ENCODE measurements at places on chromosomes 6 and 20. TPM values are rescaled to one million over a fixed set of nuclear protein-coding genes. Genes with fewer than 3 reads are reported as not detected.

GRCh38 chr6:7150381-7151064, 42.8 kb downstream of the RREB1 start:
- DNase-seq = no peak

- DNase-seq = no peak
Observed at GRCh38 chr6:126199466-126199865, 140.4 kb upstream of the CENPW start.

DNA sequence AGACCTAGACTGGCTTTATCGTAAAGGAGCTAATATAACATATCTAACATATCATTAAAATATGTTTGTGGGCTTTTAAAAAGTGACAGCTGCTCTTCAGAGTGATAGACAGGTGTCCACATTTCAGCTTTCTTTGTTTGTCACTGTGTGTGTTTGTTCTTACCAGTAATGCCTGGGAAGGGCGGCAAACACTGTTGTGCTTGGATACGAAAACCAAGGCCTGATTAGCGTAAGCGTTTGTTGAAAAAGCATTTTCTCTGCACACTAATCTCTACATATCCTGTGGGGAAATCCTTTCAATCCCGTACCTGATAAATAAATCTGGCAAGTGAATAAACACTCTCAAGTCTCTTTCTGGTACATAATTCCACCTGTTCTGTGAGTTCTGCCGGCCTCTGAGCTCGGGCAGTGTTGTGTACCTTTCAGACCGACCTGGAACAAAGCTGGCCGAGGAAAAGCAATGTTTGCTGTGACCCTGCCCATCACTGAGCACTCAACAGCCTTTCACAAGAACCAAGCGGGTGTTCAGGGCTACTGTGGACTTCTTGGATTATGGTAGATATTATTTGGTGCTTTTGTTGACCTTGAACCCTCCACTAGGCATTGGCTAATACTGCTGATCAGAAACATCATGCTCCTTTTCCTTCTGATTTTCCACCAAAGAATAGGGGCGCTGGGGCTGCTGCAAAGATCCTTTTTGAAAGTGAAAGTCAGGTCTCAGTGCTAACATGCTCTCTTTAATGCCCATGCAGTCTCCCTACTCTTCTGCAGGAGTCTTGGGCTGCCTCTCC, 100.4 kb downstream of the CD83 start:
- no peak for DNase-seq

- no peak for DNase-seq
Observed at GRCh38 chr6:18165751-18166150, 10.5 kb downstream of the KDM1B start.

- DNase-seq = no peak
Observed at GRCh38 chr6:40877362-40877761, 161.7 kb downstream of the UNC5CL start.

GRCh38 chr6:105094133-105094640, 85.6 kb downstream of the POPDC3 start:
- no peak for DNase-seq

Gene FIG4
- 26.6 TPM for polyA plus RNA-seq

DNA sequence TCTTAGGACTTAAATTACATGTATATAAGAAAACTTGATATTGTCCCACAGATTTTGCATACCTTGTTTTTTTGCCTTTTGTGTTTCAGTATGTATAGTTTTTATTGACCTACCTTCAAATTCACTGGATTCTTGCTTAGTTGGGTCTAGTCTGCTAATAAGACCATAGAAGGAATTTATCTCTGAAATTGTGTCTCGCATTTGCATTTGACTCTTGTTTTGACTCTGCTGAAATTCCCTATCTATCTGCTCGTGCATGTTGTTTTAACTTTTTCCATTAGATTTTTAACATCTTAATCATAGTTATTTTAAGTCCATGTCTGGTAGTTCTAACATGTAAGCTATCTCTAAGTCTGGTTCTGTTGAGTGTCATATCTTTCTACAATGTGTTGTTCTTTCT, 163.9 kb downstream of the SCP2D1 start:
- DNase-seq = no peak

Gene ANKS1A
- 44.5 TPM for polyA plus RNA-seq

Gene DDX43
- polyA plus RNA-seq = 0.74 TPM

DNA sequence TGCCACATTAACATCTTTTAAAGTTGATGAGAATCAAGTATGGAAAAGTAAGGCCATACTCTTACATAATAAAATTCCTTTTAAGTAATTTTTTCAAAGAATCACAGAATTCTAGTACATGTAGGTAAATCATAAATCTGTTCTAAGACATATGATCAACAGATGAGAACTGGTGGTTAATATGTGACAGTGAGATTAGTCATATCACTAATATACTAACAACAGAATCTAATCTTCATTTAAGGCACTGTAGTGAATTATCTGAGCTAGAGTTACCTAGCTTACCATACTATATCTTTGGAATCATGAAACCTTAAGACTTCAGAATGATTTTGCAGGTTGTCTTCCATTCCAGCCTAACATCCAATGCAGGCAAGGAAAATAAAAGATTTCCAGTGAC, 11.6 kb downstream of the PLN start:
- no peak for DNase-seq

Gene MAP1LC3A
- 23.3 TPM for polyA plus RNA-seq

GRCh38 chr20:37518606-37519507, 2.2 kb upstream of the NNAT start:
- DNase-seq = no peak

DNA sequence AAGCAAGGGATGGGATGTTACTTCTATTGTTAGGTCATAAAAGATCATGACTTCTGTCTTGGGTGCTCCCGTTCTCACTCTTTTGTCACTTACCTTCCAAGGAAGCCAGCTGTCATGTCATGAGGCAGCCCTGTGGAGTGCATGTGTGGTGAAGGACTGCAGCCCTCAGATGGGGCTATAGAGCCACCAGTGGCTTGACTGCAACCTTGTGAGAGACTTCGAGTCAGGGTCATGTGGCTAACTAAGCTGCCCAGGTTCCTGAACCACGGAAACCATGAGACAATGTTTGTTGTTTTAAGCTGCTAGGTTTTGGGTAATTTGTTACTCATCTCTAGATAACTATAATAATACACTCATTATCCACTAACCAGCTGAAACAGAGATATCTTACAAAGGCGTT, 477.1 kb downstream of the BTBD3 start:
- no peak for DNase-seq

GRCh38 chr6:3928111-3928510, 78.9 kb downstream of the FAM50B start:
- no peak for DNase-seq

Data from left renal pelvis (tissue), 4 donors.